ENCODE measurements at places on chromosomes 2 and 18.
A peak's percentile ranks its signal among the peaks of the same experiment; 100 is the strongest.

- DNase-seq: peak; percentile 12
Measured at GRCh38 chr2:50004667-50005066, 850.4 kb upstream of the FSHR start.

DNA sequence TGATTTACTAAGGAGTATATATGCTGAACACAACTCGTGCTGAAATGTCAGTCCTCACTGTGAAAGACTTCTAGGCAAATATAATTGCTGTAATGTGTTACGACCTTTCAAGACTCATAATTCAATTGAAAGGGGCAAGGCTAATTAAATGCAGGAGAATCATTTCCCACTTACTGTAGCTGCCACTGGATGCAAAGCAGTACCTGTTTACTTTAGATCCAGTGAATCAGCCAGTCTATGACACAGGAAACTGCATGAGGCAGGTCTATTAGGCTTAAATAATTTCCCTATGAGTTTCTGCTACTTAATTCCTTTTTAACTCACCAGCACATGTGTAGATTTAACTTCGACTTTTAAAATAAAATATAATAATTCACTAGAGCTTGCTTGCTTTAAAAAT is 125.6 kb downstream of the CTNNA2 start:
- DNase-seq: no peak

GRCh38 chr2:138013639-138014038 is 49.4 kb downstream of the HNMT start:
- no peak for DNase-seq

GRCh38 chr2:219252084-219252483 is 959 bp upstream of the TUBA4B start:
- no peak for DNase-seq

GRCh38 chr18:62446511-62446910 is 76.3 kb upstream of the ZCCHC2 start:
- no peak for DNase-seq
